ENCODE measurements at places on chromosomes 12 and 14.

GRCh38 chr14:68198713-68199495, 379.3 kb downstream of the RAD51B start:
- DNase-seq, result no peak

- DNase-seq, result no peak
Observed at GRCh38 chr12:2076196-2076570, 23.4 kb downstream of the CACNA1C start.

DNA sequence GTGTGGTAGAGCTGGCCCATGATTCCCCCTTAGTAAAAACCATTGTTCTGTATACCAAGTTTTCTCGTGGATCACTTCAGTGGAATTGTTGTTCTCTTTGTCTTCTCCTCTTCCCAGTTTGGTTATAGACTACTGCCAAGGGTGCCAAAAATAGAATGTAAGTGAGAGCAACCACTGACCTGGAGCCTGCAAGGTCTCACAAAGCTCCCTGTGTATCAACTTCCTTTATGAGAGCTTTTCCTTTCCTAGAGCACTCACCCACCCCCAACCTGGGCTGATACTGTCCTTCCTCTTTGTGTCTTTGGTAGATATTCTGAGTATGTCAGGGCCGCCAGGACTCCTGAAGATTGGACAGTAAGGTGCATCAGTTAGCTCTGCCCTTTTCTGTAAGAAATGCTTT, 101.0 kb downstream of the SCN8A start:
- no peak for DNase-seq

DNA sequence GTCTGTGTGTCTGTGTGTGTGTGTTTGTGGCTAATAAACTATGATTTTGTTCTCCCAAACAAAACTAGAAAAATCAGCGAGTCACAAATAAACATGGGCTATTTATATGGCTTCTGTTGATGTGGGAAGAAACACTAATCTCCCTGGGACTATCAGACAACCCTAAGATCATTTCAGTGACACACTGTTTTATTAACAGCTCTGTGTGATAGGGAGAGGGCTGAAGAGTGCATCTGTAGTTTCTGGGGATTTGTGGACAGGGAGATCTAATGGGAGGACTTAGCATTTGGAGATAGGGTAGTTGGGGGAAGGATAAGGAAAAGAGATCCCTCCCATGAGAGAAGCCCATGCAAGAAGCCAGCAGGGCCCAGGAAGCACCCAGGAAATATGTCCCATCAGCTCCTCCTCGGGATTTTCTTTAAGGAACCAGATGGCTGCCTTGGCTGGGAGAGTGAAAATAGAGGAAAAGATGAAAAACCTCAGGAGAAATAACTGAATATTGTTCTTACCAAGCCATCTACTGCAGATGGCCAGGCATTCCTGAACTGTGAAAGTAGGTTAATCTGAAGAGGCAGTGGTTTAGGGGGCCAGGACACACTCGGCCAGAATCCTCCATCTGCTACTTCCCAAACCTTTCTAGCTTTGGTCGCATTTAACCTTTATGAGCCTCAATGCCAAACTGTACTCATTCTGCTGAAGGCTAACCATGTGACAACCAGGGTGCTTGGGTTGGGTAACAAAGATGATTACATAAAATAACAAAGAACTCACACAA, 253.4 kb downstream of the BTG1 start:
- DNase-seq, result no peak

DNA sequence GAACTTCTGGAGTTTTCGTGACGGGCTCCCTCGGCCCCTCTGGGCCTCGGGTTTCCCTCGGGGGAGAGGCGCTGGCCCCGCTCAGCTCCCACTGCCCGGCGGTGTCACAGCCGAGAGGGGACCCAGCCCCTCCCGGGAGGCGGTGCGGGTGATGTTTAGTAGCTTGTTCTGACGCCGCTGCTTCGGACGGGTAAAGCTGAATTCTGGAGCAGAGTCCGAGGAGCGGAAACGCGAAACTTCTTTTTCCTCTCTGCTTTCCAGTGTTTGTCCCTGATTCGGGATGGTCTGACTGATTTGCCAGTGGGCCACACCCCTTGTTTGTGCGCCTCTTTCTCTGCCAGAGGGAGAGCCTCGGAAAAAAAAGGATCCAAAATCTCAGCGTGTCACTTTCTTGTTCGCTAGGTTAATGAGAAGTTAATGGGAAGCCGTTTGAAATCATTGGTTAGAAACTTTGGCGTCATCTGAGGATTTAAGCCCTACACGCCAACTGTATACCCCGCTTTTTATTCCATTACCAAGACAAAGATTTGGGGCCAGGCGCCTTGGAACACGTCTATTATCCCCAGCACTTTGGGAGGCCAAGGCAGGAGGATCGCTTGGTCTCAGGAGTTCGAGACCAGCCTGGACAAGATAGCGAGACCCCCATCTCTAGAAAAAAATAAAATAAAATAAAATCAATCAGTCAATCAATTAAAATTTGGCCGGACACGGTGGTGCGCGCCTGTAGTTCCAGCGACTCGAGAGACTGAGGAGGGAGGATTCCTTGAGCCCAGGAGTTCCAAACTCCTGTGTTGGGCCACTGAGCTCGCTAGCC, 756 bp downstream of the TULP3 start:
- no peak for DNase-seq

DNA sequence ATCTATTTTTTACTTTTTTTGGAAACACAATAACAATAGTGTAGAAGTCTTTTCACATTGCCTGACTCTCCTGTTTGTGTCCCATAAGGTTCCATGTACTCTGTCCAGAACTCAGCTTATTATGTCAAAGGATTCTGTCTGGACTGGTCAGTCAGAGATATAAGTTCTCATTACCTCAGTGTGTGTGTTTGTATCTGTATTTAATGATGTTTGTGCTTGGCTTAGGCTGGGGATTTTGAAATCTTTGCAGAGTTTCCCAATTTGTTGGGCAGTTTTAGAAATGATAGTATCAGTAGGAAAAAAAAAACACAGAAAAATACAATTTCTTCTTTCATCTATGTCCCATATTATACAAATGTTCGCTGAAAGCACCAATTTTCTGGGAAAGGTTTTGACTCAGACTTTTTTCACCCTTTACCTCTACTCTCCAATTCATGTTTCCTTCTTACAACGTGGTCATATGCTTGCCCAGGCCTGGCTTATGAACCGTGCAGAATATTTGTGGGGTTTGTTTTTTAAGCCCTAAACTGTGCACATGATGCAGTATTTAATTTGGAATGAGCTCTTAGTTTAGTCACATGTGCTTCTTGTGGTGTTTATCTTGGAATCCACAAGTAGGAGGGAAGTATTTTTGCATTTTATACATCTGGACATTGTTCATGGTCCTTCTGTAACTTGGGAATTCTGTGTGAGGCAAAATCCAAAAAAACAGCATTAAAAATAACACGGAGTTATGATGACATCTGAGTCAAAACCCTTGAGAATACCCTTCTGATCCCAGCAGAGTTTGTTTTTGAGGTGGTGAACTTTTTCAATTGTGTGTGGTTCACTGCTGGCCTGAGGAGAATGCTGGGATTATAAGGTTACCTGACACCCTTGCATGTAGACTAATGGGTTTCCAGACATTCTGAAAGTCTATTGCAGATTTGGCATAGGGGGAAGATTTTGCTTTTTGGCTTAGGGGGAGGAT, 121.2 kb downstream of the RAD51B start:
- DNase-seq, result no peak

DNA sequence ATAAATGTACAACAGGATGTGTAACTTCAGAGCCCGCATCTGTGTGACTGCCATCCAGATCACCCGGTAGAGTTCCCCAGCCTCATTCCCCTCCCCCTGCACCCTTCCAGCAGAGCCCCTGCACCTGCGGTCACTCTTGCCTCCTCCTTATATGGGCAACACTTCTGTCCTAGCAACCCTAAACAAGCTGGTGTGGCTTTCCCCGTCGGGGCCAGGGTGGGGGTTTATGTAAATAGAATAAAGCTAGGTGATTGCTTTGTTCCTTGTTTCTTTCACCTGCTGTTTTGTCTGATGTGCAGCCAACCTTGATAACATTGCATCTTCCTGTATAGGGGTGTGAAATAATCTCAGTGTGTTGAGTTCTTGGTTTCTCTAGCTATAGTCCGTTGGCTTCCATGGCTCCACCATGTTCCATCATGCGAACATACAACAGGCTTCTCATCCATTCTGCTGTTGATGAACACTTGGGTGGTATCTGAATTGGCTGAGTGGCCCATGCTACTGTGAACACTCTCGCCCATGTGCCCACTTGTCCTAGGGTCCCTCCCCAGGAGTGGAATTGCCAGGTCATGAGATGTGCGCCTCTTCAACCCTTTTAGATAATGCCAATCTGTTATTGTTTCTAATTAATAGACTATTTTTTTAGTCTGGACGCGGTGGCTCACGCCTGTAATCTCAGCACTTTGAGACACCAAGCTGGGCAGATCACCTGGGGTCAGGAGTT, 102.2 kb downstream of the KIF26A start:
- DNase-seq, result peak; percentile 97

DNA sequence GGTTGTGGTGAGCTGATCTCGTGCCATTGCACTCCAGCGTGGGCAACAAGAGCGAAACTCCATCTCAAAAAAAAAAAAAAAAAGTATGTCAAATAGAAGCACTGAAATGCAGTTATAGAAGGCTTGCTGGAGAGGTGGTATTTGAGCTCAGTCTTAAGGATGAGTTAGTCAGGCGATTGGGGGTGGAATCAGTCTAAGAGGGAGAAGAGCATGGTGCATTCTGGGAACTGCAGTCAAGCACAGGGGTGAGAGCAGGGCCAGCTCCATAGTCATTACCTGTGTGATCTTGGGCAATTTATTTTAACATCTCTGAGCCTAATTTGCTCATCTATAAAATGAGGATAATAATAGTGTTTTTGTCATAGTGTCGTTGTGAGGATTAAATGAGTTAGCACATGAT, 5.9 kb upstream of the GNB3 start:
- no peak for DNase-seq

DNA sequence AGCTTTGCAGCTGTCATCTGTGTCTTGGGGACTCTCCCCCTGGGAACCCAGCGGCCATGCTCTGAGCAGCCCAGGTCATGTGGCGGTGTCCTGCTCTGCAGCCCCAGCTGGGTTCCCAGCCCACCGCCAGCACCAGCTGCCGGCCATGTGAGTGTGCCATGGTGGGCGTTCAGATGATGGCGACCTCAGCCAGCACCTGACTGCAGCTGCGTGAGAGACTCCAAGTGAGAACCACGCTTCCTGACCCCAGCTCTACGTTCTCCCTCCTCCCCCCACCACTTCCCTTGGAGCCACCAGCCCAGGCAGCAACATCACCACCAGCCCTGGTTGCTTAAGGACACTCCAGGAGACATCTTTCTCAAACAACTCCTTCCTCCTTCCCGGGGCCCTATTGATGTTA, 68.8 kb downstream of the SLC24A4 start:
- DNase-seq, result no peak

- DNase-seq, result no peak
Observed at GRCh38 chr14:95040708-95041476, 116.4 kb downstream of the DICER1 start.

GRCh38 chr12:77001276-77001675, 64.1 kb downstream of the E2F7 start:
- DNase-seq, result peak; percentile 69

DNA sequence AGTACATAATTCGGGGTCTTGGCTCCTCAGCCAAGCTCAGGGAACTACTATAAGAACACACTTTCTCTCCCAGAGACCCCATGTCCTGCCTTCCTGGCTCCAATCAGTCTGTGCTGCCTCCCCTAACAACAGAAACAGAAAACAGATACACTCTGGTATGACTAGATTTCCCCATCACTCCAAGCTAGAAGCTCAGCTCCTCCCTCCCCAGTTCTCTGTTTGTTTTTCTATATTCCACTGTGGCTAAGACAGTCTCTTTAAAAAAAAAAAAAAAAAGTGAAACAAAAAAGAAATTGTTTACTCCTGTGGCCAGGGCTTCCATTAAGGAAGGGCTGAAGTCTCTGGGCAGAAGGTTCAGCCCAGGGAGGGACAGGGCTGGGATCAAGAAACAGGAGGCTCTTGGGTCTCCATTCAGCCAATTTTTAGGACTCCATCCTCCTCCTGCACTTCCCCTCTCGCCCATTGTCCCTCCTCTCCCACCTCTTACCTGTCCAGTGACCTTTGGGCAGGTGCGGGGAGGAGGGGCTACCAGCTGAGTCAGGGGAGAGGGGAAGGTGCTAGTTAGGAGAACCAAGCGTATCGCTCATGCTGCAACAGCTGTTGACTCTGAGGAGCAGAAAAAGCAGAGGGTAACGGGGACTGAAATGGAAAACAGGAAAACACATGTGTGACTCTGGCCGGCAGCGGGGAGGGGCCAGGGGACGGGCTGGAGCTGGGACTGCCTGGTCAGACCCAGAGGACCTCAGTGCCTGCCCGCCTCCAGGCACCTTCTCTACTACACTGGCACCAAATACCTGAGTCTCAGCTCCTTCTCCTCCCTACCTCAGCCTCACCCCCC, 4.1 kb upstream of the SLC7A7 start:
- DNase-seq, result no peak

DNA sequence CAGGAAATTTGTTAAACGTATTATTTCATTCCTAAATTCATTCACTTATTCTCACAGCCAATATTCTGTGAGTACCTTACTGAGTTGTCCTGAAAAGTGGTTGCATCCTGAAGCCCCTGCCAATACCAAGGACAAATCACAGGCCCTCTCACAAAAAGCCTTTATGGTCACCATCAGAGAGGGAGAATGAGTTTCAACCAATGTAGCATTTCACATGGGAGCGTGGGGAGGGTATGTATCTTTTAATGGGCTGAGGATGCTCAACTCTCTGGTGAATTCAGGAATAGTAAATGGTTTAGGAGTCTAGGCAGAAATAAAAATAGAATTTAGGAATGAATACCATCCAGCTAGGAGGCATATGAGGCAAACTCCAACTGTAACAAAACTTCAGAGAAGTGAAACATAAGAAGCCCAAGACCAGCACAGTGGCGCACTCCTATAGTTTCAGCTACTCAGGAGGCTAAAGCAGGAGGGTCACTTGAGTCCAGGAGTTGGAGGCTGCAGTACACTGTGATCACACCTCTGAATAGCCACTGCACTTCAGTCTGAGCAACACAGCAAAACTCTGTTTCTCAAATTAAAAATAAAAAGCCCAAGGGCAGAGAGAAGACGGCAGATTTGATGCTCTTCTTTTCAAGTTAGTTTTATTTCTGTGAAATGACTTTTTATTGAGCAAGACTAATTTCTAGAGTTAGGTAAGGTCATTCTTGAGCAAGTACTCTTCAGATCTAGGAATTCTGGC, 142.7 kb downstream of the HMGA2 start:
- no peak for DNase-seq

- DNase-seq, result no peak
Observed at GRCh38 chr12:115357681-115358080, 673.7 kb upstream of the TBX3 start.

DNA sequence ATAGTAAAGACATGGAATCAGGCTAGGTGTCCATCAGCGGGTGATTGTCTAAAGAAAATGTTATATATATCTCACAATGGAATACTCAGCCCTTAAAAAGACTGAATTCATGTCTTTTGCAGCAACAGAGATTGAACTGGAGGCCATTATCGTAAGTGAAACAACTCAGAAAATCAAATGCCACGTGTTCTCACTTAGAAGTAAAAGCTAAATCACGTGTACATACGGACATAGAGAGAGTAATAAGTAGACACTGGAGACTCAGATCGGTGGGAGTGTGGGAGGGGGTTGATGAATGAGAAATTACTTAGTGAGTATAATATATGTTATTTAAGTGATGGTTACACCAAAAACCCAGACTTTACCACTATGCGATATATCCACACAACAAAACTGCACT, 266.3 kb upstream of the PPFIA2 start:
- DNase-seq, result no peak

GRCh38 chr14:72543341-72543740, 350.6 kb downstream of the DPF3 start:
- DNase-seq, result no peak

Measured in NCI-H748 treated with DMSO at 0.1 percent for 48 hours (cell line).